ENCODE measurements at places on chromosomes 12 and 14.

DNA sequence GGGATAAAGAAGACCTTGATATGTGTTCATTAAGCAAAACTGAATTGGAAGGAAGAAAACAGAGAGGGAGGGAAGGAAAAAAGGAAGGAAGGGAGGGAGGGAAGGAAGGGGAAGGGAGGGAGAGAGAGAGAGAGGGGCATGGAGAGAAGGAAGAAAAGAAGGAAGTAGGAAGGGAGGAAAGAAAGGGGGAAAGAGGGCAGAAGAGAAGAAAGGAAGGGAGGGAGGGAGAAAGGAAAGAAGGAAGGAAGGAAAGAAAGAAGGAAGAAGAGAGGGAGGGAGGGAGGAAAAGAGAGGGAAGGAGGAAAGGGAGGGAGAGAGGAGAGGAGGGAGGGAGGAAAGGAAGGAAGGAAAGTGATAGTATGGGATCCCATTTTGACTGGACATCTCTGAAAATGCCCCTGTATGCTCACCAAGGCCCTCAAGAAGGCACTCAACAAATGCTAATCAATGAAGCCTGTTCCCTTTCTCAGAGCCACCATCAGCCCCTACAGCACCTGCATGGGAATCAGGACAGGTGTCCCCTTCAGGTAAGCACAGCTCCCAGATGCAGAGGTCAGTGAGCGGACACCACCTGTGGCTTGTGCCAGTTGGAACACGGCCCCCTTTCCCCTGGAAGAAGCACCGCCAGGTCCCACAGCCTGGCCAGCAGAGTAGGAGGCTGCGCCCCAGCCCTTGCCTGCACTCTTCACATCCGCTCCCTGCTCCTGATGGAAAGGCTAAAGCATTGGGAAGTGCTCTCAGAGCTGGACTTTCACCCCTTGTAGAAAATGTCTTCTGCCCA, 161.4 kb upstream of the DIO3 start:
- DNase-seq: no peak

DNA sequence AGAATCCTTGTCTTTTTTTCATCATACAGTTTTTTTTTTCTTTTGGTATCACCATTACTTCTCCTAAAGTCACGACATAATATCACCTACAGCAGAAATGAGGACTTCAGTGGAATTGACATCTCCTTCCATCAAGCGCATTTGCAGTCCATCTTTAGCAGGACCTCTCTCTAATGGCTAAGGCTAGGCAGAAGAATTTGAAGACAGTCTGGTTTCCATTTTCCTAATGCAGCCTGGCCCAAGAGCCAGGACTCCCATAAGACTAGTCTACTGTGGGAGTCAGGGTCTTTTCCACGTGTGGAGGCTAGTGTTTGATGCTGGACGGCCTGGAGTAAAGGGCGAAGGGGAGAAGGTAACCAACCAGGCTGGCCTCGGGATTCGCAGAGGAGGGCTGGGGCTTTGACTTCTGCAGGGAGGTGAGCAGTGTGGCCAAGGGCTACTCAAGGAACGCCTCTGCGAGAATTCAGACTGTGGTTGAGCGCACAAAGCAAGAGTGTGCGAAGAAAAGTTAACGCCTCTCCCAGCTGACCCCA, 769 bp upstream of the ZNF740 start:
- DNase-seq: no peak

GRCh38 chr12:112409064-112409905, at the start of gene RPL6:
RPL6 (minus strand) TSS chr12:112409605; CDS start chr12:112408656, 949 bp downstream.
- peak; percentile 99 for DNase-seq

GRCh38 chr14:90299408-90299807, 32.3 kb downstream of the NRDE2 start:
- peak; percentile 82 for DNase-seq

- DNase-seq: no peak
These were observed 239.5 kb downstream of the GXYLT1 start for GRCh38 chr12:41905073-41905758.

- no peak for DNase-seq
These were observed 15.3 kb upstream of the SPIC start for GRCh38 chr12:101459642-101460346.

DNA sequence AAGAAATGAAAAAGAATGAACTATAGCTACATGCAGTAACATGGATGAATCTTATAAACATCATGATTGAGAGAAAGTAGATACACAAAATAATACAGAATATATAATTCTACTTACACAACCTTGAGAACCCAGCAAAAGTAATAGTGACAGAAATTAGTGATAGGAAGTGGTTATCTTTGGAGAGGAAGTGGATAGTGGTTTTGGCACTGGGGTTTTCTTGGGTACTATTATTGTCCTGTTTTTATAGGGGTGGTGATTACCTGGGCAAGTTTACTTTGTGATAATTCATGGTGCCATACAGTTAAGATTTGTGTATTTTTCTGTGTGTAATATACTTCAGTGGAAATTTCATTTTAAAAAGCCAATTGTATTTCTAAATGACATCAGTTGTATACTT, 352.7 kb downstream of the AEBP2 start:
- DNase-seq: peak; percentile 8

GRCh38 chr12:28032811-28033537, 60.4 kb upstream of the PTHLH start:
- no peak for DNase-seq

DNA sequence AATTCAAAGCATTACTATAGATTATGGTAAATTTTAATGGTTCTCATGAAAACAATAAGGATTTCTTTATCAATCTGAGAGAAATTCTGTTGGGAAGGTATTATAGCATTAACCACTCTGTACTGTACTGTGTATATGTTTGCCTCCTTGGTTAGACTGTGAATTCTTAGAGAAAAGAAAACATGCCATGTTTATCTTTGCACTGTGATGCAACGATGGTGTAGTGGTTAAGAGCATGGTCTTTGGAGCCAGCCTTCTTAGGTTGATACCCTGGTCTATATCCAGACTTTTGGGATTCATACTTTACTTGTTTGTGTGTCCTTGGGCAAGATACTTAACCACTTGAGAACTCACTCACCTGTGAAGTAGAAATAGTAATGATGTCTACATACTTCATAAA, 32.2 kb upstream of the NUBPL start:
- DNase-seq: no peak

GRCh38 chr12:12979731-12980259, 20.3 kb downstream of the HEBP1 start:
- DNase-seq: peak; percentile 39

DNA sequence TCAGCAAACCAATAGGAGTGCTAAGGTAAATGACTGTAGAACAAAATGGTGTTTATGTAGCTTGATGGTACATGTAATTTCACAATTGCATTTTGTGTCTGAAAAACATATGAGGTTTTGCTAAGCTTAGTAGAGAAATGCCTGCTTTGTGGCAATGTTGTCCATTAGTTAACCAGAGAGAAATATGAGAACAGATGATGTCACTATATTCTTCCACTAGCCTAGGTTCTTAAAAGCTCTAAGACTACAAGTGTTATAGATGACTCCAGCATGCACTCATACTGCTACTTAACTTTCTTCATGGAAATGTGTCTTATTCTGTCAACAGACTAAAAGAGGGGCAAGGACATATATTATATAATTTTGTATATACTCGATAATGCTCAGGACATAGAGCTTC, 309.4 kb downstream of the APAF1 start:
- no peak for DNase-seq

DNA sequence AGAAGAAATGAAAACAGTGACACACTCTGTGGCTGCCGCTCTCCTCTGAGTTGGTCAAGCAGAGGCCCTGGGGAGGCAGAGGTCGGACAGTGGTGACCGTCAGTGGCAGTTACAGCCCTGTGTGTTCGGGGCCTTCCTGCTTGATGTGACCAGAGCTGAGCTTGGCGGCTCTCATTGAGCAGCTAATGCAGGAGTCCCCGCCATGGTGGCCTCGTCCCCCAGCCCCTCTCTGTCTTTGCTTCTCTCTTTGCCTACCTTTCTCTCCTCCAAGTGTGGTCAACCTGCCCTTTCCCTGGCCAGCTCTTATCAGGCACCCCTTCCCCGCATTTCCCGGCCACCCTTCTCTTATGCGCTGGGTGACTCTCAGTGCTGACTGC, 362.8 kb downstream of the CACNA1C start:
- DNase-seq: no peak

DNA sequence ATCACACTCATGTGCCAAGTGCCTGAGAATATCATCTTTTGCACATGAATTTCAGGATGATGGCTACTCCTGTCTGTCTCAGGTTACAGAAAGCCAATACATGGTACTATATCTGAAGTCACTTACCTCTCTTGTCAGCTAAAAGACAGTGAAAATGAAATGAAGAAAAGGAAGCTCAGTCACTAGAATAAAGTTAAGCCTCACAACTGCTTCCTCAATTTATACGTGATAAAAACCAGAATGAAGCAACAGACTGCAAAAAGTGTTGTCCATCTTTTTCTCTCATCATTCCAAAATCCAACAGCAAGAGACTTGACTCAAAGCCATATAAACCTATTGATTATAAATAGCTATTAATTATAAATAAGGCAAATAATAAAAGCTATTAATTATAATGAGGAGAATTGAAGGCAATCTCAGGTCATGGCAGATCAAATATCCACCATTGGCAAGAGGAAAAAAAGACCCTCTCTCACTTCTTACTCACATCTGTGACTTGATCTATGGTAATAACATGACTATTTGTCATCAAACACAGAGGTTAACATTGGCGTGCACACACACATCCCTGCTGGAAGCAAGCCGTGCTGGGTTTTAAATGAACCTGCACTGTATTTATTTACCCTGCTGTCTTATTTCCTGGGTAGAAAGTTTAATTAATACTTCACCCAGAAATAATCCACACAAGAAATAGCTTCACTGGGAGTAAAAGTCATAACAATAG, 10.0 kb downstream of the NIN start:
- peak; percentile 46 for DNase-seq

GRCh38 chr12:15629108-15629507, 160.1 kb downstream of the EPS8 start:
- DNase-seq: peak; percentile 49

GRCh38 chr14:51507906-51508511, 143.7 kb upstream of the FRMD6 start:
- no peak for DNase-seq

DNA sequence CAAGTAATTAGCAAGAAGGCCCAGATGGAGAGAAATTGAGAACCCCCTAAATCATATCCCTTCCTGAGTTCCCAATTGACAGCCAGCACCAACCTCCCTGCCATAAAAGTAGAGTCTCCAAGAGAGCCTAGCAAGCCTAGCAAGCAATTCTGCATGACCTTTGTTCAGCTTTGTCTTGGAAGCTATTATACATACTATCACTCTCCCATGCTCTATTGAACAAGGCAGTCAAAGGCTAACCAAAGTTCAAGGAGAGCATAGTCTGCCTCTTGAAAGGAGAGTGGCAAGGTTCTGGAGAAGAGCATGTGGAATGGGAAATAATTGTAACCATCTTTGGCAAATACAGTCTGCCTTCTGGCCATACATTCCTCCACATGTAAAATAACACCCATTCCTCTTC, 7.8 kb downstream of the ACOT4 start:
- no peak for DNase-seq

DNA sequence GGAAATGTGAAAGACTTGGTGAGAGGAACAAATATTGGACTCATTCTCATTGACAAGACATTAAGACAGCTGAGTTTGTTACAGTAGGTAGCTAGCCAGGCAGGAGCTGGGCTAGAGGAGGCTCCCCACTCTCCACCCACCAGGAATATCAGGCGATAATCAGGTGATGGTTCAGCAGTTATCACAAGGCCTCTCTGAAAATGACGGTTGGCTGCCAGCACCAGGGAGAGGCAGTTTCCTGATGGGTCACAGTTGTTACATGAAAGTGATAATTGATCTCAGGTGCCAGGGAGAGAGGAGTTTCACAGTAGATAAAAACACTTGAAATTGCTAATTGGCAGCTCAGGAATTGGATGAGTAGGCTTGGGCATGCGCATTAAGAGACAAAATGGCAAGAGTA, 116.5 kb downstream of the TMTC2 start:
- no peak for DNase-seq

GRCh38 chr14:91890291-91890749, 23.0 kb upstream of the TC2N start:
- peak; percentile 21 for DNase-seq

- DNase-seq: no peak
These were observed 497.7 kb upstream of the RPL10L start for GRCh38 chr14:47149326-47149725.

GRCh38 chr14:61602003-61602732, 93.1 kb upstream of the HIF1A start:
- peak; percentile 9 for DNase-seq

- no peak for DNase-seq
These were observed 9.7 kb upstream of the PIGH start for GRCh38 chr14:67609642-67610310.

GRCh38 chr12:6295094-6295811, 15.2 kb upstream of the PLEKHG6 start:
- peak; percentile 72 for DNase-seq

DNA sequence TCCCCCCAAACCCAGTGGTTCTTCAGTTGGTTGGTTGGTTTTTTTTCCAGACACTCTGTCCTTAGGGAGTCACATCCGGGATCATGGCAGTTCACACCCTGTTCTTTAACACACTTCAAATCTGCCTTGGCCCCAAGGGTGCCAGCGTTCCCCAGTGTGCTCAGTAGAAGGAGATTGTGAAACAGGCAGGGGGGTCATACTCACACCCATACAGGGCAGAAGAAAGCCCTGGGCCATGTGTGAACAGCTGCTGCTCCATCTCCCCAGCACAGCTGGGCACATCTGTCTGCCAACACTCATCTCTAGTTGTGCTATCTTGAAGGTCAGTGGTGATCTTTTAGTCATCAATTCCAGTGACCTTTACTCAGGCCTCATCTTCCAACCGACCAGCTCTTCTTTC, 64.4 kb upstream of the FUT8 start:
- no peak for DNase-seq

DNA sequence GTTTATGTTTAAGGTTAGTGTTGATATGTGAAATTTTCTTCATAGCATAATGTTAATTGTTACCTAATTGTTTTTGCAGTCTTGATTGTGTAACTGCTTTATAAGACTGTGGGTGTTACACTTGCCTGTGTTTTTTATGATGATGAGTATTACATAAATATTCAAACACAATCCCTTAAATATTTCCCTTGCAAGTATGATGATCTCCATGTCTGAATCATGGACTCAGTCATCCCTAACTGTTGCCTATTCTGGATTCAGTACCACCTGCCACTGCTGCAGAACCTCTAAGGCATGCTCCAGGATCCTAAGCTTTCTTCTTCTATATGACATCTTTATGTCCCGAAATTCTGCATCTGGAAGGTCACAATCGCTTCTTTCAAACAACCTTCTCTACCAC, 246.3 kb upstream of the CLEC14A start:
- no peak for DNase-seq

GRCh38 chr12:65603438-65604351, 220.6 kb upstream of the HMGA2 start:
- DNase-seq: no peak

DNA sequence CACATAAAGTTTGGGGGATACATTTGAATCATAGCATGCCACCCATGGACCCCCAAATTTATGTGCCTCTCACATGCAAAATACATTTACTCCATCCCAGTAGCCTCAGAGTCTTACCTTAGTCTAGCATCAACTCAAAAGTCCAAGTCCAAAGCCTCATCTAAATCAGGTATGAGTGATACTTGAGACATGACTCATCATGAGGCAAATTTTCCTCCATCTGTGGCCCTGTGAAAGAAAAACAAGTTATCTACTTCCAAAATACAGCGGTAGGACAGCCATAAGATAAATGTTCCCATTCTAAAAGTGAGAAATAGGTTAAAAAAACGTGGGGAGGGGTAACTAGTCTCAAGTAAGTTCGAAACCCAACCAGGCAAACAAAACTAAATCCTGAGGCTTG, 444.2 kb downstream of the SNAPC1 start:
- no peak for DNase-seq

All from hematopoietic multipotent progenitor cell treated with erythropoietin and hydrocortisone succinate and interleukin-3 and kit ligand, for 6 days (in vitro differentiated cells).